ENCODE measurements at places on chromosomes 12 and 14.

DNA sequence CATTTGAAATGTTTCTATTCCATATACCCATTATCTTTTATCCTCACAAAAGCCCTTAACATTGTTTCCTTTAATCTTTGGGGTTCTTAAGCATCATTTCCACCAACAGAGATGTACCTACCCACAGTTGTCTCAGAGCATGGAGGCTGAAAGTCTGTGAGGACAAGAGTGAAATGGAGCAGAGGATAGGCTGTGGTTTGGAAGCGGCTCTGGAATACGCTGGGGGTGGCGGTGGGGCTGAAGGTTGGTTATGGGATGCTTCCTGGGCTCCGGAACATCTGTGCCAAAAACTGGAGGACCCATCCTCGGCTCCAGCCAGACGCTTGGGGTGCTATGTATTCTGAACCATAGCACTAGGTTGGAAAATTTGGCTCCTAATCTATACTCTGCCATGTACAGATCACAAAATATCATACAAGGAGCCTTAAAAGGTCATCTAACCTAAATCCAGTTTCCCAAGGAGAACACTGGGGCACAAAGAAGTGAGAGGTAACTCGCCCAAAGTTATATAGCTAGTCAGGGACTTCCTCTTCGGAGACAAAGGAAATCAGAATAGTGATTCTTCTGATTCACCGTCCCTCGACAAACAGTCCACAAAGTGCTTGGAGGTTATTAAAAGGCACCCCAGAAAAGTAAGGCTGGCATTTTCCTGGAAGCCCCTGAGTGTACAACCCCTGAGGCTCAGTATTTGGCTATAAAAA is 2.5 kb downstream of the PPP1R3E start:
- DNase-seq, result no peak

DNA sequence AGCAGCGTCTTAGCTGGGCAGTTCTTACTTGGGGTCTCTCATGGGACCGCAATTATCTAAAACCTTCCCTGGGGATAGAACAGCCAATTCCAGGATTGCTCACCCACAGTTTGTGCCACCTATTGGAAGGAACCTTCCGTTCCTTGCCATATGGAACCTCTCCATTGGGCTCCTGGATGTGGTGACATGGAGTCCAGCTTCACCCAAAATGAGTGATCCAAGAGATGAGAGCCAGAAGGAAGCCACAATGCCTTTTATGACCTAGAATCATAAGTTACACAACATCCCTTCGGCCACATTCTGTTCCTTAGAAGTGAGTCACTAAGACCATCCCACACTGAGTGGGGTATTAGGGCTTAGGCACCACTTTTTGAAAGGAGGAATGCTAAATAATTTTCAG is 164.4 kb downstream of the FBXL14 start:
- DNase-seq, result no peak

DNA sequence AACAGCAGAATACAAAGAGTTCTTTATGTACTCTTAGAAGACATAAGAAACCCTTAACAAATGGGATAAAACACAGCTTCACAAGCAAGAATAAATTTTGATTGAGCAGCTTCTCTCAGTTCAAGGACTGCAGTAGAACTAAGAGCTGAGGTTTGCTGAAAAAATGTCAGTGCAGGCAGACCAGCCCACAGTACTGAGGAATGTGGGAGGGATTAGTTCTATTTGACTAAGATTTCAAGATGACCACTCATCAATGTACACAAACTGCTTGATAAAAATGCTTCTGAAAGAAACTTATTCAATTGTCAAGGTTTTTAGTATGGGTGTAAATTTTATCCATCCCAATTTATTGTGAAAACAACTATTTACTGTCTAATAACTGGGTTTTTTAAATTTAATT is 138.4 kb downstream of the SEC23A start:
- DNase-seq, result no peak

DNA sequence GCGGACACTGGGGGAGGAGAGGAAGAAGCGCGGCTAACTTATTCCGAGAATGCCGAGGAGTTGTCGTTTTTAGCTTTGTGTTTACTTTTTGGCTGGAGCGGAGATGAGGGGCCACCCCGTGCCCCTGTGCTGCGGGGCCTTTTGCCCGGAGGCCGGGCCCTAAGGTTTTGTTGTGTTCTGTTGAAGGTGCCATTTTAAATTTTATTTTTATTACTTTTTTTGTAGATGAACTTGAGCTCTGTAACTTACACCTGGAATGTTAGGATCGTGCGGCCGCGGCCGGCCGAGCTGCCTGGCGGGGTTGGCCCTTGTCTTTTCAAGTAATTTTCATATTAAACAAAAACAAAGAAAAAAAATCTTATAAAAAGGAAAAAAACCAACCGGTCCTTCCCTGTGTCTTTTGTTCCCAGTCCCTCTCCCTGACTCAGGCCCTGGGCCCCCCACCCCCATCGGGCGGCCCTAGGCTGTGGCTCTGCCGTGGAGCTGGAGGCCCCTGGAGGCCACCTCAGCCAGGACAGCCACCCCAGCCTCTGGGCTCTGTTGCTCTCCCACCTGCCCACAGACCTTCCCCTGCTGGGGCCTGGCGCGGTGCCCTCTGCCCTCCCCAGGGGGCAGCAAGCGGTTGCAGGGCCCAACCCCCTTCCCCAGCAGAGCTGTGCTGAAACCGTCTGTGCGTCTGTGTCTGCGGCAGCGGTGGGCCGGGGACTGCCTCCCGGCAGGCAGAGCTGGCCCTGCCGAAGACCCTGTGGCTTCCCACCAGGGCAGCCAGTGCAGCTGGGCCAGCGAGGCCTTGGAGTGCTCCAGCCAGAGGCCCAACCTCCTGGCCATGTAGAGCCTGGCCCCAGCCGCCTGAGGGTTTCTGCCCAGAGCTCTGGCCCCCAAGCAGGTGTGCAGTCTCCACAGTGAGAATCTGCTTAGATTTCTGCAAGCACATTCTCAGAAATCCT is 4.0 kb upstream of the CRIP2 start:
- no peak for DNase-seq

DNA sequence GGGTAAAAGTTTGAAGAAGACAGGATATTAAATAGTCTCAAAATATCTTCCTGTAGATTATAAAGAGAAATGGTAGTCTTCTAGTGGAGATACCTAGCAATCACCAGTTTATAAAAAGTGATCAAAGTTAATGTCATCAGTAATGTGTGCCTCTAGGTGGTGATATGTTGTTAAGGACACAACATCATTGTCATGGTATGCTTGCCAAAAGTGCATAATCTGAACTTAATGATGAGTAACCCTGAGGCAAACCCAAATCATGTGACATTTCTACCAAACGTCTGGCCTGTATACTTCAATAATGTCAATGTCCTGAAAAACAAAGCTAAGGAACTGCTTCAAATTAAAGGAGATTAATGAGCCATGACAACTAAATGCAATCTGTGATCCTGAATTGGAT is 214.7 kb downstream of the PHLDA1 start:
- DNase-seq, result no peak

GRCh38 chr14:59101476-59101875 is 87.0 kb upstream of the DAAM1 start:
- no peak for DNase-seq

GRCh38 chr12:43210485-43211192 is 341.4 kb downstream of the ADAMTS20 start:
- no peak for DNase-seq

DNA sequence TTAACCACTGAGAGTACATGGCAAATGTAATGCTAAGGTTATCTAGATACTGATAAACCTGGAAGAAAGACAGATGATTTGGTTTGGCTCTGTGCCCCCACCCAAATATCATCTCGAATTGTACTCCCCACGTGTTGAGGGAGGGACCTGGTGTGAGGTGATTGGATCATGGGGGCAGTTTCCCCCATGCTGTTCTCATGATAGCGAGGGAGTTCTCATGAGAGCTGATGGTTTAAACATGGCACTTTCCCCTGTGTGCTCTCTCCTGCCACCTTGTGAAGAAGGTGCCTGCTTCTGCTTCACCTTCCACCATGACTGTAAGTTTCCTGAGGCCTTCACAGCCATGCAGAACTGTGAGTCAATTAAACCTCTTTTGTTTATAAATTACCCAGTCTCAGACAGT is 14.2 kb downstream of the NOXRED1 start:
- no peak for DNase-seq

- no peak for DNase-seq
These were observed 572.7 kb upstream of the ATP2B1 start for GRCh38 chr12:90281154-90281868.

DNA sequence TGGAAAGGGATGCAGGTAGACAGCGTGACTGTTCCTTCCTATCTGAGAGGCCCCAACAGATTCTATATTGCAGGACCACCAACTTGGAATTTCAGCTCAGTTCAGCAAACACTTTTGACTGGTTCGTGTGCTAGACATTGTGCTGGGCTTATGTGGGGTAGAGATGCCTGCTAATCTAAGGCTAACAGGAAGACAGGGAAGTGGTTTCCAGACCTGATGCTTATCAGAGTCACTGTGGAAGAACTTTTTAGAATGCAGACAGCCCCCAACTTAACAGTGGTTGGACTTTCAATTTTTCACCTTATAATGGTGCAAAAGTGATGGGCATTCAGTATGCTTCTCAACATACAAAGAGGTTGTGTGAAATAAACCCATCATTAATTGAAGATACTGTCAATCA is 32.2 kb downstream of the NTF3 start:
- DNase-seq, result no peak

GRCh38 chr12:12240662-12241340 is 26.0 kb downstream of the LRP6 start:
- DNase-seq, result no peak

DNA sequence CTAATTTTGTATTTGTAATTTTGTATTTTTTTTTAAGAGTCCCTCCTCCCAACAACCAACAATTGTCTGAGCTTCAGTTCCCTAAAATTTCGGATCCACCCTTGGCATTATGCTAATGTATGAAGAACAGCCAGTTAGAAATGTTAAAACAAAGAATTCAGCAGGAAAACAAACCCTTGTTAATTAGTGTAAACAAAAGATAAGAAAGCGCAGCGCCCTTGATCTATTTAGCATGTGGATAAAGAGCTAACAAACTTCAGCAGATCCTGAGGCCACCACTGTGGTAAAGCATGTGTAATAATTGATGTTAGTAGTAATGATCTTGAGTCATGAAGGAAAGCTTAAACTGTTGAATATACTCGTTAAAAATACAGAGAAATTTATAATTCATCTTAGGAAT is 199.8 kb downstream of the TMX1 start:
- DNase-seq, result no peak

- no peak for DNase-seq
These were observed 147.2 kb downstream of the HELB start for GRCh38 chr12:66449531-66449930.

DNA sequence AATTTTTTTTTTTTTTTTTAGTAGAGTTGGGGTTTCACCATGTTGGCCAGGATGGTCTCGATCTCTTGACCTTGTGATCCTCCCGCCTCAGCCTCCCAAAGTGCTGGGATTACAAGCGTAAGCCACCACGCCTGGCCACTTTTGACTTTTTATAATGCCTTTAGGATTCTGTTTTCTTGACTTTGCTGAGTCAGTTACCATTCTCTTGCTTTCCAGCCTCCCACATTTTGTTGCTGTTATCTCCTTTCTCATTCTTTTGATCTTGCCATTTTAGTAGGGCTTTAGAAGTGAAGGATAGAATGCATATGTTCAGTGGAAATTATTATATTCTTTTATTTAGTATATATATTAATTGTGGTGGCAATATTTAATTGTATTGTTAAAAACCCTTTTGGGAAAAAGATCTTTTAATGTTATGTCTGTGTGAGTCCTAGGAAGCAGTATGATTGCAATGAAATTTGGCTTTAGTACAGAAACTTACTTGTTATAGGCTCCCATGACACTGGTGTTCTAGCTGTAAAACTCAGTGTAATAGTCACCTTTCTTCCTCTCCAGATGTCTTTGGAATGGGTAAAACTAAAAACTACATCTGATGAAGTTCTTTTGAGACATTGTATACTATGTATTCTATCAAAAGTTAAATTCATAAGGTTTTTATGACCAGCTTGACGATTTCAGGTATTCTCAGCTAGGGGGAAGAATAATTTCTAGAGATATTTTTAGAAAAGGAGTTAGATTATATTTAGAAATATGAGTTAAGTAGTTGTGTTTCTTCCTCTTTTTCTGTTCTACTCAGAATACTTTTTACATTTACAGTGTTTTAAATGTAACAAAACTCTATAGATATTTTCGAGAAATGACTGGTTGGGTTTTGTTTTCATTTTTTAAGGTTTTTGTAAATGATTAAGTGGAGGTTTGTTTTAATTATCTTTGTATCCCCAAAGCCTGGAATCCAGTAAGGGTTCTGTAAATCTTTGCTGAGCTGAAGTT is 74.7 kb downstream of the APAF1 start:
- DNase-seq, result no peak

DNA sequence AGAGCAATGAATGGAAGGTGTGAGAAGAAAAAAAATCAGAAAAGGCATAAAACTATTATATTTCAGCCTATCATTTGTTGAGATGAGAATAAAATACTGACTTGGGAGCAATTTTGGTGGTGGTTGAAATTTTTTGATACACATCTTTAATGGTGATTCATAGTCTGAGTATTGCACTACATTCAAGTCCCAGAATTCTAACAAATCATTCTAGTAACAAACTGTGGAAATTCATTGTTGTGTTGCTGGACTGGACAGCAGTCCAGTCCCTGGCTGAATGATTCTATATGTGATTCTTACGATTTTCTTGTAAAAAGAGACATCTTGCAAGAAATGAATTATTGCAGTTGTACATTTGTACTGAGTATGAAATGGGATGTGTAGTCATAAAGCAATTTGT is 268.6 kb downstream of the TRHDE start:
- DNase-seq, result no peak

DNA sequence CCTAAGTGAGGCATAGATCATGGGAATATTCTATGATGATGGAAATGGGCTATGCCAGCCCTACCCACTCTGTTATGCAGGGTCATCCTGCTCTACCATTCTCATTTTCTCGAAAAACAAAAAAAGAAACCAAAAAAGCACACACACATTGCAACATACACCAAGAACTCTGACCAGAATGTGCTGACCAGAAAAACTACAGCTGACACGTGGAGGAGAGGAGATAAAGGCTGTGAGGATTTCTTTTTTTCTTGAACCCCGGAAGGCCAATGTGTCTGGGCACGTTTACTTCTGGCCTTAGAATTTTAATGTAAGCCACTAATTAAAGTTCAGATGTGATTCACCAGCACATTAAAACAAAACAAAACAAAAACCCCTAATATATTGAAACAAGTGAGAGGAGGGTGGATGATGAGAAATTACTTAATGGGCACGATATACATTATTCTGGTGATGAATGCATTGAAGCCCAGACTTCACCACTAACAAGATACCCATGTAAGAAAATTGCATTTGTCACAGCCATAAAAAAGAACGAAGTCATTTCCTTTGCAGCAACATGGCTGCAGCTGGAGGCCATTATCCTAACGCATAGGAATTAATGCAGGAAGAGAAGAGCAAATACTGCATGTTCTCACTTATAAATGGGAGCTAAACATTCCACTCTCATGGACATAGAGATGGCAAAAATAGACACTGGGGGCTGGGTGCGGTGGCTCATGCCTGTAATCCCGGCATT is 66.3 kb upstream of the PLEKHG3 start:
- no peak for DNase-seq

GRCh38 chr12:78062786-78063185 is 232.1 kb downstream of the NAV3 start:
- DNase-seq, result no peak

Data from stimulated activated CD8-positive, alpha-beta memory T cell treated with anti-CD3 and anti-CD28 coated beads, Interleukin-12 subunit alpha, Interleukin-12 subunit beta, amount 100 ng/mL, for 4 hours (primary cell).